Activated CD8-positive, alpha-beta memory T cell treated with anti-CD3 and anti-CD28 coated beads for 4 hours (primary cell): ENCODE measurements at places on chromosomes 2 and 18.

GRCh38 chr2:215419769-215420470 lies 15.9 kb downstream of the FN1 start:
- no peak for DNase-seq

DNA sequence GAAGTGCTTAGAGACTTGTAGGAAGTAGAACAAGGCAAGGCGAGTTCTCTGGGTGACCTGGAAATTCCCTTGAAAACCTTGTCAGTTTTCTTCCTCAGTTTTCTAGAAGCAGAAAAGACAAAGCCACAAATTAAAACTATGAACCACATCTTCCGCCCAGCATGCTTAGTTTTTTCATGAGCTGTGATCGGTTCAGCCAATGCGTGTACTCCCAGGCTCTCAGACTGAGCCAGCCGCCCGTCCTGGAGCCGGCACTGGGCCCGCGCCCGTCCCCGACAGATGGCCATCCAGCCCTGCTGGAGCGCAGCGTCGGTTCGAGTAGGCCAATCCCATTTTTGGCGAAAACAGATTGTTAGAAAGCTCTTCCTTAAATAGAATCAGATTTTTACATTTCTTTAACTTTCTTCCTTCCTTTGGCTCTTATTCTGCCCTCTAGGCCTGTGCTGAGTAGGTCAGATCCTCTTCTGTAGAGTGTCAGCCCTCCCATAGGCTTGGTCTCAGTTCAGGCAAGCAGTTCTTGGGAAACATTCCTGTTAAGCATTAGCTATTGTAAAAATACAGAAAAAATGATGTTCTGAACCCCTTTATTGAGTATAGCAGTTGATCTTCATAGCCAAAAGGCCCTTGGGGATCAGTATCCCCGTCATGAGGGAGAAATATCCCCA lies 112.5 kb downstream of the NCK2 start:
- DNase-seq: no peak

DNA sequence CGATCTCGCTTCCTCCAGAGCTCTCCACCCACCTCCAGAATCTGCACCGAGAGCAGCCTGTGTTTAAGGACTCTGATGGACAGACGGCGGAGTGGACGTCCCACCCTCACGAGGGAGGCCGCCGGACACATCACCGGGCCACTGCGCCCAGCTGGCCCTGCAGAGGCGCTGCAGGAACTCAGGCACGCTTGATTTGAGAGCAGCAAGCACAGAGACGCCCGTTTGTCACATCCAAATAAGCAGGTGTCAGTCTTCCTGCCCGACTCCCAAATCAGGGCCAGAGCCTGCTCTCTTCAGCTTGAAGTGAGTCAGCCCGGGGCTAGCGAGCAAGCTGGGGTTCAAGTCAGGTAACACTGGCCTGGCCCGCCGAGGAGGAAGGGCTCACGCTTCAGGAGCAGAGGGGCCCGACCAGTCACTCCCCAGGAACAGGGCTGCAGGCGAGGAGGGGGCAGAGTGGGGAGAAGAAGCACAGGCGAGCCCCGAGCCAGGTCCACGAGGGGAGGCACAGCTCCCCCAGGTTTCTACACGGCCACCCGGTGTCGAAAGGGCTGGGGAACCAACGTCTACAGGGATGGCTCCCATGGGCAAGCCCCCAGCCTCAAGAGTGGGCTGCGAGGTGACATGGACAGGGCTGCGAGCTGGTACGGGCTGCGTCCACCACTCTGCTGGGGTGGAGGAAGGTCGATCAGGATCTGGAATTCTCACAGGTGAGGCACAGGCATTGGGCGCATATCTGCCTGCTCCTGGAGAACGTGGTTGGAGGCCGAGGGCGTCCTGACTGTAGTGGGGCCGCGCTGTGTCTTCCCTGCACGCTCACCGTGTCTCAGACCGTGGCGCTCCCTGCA lies 52.5 kb upstream of the CTDP1 start:
- no peak for DNase-seq

- DNase-seq: no peak
Measured at GRCh38 chr2:217930761-217931563, 71.8 kb downstream of the TNS1 start.

DNA sequence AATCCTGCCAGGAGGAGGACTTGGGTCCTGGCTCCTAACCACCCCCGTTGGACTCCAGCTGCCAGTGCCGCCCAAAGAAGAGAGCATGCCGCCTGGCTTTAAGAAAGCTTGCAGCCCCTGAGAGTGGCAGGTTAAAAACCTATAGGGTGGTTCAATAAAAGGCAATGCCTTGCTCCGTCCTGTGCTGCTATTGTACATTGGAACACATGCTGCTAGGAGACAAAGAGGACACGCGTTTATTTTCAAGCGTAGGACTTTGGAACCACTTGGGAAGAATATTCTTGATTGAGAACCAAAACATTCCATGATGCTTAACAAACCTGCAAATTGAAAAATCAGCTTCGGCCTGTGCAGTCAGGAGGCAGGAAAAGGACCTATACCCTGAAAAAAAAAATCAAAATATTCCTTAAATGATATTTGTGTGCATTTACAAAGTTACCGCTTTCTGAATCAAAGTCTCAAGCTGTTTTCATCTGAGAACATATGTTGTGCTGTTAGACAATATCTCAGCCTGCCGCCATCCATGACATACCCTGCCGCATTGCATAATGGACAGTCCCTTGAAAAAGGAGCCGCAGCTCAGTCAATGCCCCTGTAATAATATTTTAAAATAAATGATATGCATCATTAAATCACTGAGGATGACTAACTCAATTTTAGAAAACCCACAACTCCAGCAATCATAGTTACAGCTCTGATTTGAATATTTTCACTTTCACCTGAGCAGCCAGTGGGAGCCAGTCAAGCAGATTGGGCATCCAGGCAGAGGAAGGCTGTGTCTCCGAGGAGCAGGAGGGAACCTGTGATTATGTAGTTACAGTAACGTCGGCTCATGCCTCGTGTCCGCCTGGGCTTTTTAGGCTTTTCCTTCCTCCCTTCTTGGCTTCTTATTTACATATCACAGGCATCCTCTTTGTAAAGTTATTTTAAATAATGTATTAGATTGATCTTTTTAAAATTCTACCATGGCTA lies 805.6 kb upstream of the FANCL start:
- no peak for DNase-seq

DNA sequence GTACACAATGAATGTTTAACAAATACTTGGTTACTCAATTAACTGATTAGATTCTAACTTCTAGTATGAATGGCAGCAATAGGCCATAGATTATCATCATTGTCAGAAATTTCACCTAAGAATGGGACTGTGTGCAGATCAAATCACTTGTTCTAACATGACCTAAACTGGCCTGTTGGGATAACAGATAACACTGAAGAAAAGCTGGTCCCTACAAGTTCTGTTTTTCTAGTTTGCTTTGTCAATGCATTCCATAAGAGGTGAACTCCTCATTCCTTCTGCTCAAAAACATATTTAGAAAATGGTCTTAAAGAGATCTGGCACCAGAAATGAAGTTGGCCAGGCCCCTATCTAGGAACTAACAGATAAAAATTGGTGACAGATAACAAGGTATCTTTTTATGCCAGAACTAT lies 175.4 kb downstream of the THADA start:
- DNase-seq: no peak

DNA sequence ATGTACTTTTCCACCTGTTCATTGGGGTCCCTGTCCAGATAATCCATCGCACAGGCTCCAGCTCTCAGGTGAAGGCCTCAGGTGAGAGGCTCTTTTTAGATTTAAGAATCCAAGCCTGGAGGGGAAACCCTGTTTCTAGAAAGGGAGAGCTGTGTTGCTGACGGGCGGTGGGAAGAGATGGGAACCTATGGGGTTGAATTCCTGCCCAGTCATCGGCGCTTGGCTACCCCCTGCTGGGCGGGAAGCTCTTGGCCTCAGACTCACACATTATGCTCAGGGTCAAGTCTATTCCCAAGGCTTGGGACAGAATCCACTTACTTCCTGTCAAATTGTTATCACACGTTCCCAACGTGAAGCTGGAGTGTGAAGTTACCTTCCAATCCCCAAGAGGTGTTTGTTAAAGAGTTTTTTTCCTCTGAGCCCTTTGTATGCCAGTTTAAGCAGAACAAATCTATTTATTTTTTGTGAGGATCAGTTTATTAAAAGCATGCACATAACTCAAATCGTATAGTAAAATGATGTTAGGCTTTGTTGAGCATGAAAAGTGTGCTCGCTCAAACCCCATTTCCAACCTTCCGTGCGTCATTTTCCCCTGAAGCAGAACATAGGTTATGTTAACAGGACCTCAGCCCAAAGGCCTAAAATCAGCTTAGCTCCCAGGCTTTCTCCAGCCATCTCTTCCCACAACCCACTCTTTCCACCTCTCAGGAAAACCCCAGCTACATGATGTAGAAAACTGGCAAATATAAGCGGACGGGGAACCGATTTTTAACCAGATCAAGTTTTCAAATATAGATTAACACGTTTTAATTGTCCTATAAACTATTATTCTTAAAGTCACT lies 181.7 kb upstream of the ETAA1 start:
- DNase-seq: no peak

DNA sequence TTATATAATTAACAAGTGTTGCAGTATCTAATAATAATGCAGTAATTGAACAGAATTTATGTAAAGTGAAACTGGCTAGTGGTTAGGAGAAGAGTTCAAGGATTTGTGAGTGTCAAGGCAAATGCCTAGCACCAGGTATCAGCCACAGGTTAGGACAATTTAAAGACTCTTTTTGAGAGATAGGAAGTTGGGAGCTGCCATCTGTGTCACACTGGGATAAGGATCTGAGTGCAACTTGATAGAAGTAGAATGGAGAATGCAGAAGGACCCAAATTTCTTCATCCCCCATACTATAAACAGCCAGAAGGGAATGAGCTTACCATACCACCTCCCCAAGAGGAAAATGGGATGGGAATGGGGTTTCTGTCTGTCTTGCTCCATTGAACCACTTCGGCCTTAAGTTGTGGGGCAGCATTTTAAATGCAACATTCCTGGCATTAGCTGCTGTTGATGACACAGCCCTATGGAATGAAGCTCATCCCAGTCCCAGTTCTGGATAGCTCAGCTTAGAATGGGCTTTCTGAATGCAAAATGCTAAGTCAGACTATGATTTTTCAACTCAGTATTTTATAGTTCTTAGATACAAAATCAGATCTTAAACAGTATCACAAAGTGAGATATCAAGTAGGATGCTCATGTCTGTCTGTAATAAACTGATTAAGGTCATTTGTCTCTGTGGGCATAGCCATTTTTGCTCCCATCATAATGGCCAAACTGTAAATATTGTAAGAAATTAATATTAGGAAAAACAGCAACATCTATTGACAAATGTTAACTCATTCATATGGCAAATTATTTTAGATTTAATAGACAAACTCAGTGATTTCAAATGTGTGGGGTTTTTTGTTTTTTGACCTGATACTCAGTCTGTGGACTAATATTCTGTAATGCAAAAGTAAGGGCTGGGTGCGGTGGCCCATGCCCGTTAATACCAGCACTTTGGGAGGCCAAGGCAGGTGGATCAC lies 44.0 kb downstream of the GPR155 start:
- no peak for DNase-seq

DNA sequence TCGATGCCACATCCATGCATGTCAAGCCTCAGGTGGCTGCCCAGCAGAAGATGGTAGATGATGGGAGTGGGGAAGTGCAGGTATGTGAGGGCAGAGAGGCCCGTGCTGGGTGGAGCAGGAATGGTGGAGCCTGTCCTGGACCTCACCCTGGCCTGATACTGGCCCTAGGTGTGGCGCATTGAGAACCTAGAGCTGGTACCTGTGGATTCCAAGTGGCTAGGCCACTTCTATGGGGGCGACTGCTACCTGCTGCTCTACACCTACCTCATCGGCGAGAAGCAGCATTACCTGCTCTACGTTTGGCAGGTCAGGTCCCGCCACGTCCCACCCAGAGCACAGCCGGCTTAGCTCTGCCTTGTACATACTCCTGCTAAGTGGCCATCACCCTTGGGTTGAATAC lies 13.0 kb downstream of the VIL1 start:
- DNase-seq: no peak

DNA sequence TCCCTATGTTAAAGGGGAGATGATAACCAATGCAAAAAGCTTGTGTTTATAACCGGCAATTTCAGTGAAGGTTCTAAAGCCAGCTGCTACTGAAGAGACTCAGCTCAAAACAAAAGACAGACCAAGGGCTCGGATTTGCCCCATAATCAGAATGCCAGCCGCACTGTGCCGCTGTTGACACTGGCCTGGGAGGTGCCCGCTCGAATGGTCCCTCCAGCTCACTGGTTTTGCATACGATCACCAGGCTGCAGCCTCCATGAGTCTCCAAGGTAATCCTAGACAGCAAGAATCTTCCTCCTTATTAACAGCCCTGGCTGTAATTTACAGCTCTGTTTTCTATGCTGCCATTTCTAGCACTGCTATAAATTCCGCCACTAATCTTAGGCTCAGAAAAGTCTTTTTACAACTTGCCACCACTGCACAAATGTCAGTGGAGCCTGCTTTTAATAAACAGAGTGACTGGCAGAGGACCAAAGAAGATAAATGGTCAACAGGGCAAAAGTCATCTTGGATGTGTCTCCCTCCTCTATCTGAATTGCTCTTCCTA lies 155.7 kb upstream of the SH3BP4 start:
- no peak for DNase-seq

- no peak for DNase-seq
Measured at GRCh38 chr18:68707646-68708045, 7.3 kb downstream of the TMX3 start.

- DNase-seq: no peak
Measured at GRCh38 chr18:10546557-10547300, 20.9 kb downstream of the NAPG start.

DNA sequence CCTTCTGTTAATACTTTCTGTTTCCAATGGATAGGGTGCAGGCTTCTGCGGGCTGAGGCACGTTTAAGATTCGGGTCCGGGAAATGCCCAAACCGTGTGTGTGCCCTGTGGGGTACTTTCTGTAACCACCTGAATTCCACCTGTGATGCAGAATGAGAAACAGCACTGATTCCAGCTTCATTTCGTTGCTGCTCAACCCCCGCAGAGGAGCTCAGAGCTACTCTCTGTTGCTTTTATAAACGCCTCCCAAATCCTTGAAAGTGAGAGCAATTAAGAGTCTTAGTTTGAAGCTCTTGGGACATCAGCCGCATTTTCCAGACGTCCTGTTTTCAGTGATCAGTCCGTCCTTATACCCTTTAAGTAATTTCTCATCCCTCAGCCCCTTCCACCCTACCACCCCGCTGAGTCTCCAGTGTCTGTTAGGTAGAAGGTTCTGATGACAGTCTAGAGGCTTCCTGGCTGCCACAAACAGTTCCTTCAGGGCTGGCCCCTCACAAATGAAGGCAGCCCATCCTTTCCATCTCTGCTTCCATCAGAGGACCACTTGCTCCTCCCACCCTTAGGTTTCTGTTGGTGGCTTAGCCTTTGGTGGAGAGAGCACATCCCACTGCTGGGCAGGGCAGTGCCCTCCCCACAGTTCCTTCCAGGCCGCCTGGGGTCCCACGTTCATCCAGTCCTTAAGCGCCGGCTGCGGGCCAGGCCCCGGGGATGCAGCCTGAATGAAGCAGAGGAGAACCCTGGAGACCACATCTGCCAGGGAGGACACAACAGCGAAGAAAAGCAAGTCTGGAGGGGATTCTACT lies 230.1 kb downstream of the SEPTIN10 start:
- no peak for DNase-seq

- no peak for DNase-seq
Measured at GRCh38 chr18:2173486-2173885, 397.8 kb downstream of the METTL4 start.

GRCh38 chr2:45241061-45241561 lies 231.9 kb upstream of the SIX2 start:
- no peak for DNase-seq

- no peak for DNase-seq
Measured at GRCh38 chr2:144067506-144067905, 452.4 kb downstream of the ZEB2 start.
